ENCODE measurements at places on chromosomes 16 and 17.

DNA sequence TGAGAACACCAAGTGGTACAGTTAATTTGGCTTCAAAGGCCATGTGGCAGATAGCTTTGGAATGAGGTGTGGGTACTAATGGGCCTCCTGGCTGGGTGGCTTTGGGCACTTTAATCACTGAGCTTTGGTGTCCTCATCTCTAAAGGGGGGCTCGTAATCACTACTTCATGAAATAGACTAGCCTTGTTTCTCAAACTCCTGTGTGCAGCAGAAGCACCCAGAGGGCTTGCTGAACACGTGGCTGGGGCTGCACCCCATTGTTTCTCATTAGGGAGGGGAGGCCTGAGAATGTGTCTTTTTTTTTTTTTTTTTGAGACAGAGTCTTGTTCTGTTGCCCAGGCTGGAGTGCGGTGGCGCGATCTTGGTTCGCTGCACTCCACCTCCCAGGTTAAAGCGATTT lies 5.8 kb downstream of the EPN2 start:
- no peak for DNase-seq

- no peak for DNase-seq
Observed at GRCh38 chr16:89134269-89134668, 37.3 kb upstream of the CDH15 start.

DNA sequence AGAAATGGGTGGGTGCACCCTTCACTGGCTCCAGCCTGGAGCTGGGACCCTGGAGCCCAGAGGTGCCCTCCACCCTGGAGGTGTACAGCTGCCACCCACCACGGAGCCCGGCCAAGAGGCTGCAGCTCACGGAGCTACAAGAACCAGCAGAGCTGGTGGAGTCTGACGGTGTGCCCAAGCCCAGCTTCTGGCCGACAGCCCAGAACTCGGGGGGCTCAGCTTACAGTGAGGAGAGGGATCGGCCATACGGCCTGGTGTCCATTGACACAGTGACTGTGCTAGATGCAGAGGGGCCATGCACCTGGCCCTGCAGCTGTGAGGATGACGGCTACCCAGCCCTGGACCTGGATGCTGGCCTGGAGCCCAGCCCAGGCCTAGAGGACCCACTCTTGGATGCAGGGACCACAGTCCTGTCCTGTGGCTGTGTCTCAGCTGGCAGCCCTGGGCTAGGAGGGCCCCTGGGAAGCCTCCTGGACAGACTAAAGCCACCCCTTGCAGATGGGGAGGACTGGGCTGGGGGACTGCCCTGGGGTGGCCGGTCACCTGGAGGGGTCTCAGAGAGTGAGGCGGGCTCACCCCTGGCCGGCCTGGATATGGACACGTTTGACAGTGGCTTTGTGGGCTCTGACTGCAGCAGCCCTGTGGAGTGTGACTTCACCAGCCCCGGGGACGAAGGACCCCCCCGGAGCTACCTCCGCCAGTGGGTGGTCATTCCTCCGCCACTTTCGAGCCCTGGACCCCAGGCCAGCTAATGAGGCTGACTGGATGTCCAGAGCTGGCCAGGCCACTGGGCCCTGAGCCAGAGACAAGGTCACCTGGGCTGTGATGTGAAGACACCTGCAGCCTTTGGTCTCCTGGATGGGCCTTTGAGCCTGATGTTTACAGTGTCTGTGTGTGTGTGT lies 46.8 kb downstream of the IL21R start:
- no peak for DNase-seq

DNA sequence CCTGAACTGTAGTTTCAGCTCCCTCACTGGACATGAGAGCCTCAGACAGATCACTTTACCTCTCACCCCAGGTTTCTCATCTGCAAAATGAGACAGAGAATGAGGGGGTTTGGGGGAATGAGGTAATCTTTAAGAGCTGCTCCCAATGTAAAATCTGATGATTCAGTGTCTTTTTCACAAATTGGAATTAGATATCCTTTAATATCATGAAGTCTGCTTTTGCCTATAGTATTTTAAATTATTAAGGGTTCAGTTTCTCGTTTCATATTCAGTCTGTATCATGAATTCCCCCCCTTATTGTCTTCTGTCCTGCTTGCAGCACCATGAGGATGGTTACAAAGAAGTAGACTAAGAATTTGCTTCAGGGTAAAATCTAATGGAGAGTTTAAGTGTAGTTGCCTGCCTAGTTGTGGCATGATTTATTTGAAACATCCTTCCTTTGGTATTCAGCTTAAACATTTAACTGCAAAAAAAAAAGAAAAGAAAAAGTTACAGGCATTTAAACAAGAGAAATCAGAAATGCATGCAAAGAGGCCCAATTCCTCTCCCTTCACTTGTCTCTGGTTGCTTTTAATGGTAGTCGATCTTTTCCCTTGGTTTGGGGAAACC lies 77.3 kb downstream of the WNT3 start:
- no peak for DNase-seq

DNA sequence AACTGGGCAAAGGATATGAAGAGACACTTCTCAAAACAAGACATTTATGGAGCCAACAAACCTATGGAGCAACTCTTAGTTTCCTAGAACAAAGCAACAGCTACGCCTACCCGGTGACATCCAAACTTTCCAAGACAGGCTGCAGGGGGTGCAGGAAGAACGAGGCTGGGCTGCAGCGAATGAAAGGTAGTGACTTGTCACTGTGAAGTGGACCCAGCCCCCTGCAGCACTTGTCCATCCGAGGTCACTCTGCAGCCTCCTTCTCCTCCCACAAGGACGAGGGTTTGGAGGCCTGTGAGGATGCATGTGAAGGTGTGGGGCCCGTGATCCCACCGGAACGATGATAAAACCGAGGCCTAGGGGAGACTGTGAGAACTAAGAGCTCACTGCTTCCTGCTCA lies 192.6 kb upstream of the RPL38 start:
- DNase-seq, result no peak

GRCh38 chr17:30816165-30816564 lies 8.3 kb downstream of the CRLF3 start:
- DNase-seq, result no peak
